MCF 10A (cell line): ENCODE measurements at places on chromosomes 12 and 14.

GRCh38 chr14:78608998-78609787, 439.0 kb downstream of the NRXN3 start:
- no peak for DNase-seq

- DNase-seq = peak; percentile 23
Observed at GRCh38 chr12:24488091-24488596, 460.8 kb downstream of the BCAT1 start.

DNA sequence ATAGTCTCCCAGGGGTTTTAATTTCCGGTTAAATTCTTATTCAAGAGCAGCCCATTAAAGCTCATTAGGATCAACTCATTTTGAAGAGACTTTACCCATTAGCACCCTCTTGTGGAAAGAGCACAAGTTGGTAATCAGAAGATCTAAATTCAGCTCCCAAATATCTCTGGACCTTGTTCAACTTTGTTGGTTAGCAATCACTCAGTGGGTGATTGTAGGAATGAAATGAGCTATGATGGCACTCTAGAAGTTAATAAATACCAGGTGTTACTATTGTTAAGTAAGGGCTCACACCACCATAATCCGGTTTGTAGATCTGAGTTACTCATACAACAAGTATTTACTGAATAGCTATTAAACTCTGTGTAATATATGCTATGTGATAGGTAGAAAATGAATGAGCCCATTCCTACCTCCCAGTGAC, 42.9 kb downstream of the TRIP11 start:
- DNase-seq = peak; percentile 65

GRCh38 chr12:129276361-129277060, 423.2 kb downstream of the GLT1D1 start:
- no peak for DNase-seq

- no peak for DNase-seq
Observed at GRCh38 chr14:52307905-52308304, 6.2 kb upstream of the PTGER2 start.

DNA sequence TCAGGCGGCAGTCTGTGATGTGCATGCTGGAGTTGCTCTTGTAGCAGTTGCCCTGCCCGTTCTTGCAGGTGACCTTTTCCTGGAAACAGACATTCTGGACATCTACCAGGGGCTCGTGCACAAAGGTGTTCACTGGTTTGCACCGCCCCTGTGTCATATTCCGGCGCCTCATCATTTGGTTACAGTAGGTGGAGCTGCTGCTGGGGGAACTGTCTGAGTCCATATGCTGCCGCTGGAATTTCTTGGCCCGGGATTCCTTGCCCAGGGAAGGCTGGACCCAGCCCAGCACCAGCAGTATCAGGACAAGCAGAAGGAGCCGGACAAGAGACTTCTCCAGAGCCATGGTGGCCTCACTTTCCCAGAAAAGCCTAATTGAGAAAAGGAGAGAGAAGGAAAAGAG, 918 bp downstream of the RNASE1 start:
- DNase-seq = peak; percentile 17
